Sciatic nerve (tissue), 2 donors: ENCODE measurements at places on chromosomes 4 and X. TPM values are rescaled to one million over a fixed set of nuclear protein-coding genes. Genes with fewer than 3 reads are reported as not detected.

The BBS7 gene
- total RNA-seq: 24.1 TPM

The RPS6KA6 gene
- 2.7 TPM for total RNA-seq

DNA sequence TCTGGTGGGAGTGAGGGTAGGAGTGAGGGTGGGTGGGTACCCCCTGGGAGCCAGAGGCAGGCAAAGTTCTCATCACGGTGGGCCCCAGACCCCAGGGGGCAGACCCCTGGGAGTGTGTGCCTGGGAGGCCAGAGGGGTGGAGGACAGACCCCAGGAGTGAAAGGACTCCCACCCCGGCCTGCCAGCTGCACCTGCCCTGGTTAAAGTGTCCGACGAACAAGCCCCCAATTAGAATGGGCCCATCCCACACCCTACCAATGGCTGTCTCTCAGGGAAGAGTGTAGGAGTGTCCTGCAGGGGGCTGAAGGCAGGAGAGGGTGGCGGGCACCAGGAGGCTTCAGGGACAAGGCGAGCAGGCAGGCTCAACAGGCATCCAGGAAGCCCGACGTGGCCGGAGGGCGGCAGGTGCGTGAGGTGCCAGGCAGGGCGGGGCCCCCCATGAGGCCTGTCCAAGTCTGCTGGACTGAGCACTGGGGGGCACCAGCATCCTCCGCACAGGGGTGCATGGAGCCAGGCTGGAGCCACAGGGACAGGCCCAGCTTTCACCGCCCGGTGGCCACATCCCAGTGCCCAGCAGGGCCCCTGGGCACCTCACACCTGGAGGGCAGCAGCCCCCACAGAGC is 8.7 kb downstream of the PDE6B start:
- no peak for DNase-seq

DNA sequence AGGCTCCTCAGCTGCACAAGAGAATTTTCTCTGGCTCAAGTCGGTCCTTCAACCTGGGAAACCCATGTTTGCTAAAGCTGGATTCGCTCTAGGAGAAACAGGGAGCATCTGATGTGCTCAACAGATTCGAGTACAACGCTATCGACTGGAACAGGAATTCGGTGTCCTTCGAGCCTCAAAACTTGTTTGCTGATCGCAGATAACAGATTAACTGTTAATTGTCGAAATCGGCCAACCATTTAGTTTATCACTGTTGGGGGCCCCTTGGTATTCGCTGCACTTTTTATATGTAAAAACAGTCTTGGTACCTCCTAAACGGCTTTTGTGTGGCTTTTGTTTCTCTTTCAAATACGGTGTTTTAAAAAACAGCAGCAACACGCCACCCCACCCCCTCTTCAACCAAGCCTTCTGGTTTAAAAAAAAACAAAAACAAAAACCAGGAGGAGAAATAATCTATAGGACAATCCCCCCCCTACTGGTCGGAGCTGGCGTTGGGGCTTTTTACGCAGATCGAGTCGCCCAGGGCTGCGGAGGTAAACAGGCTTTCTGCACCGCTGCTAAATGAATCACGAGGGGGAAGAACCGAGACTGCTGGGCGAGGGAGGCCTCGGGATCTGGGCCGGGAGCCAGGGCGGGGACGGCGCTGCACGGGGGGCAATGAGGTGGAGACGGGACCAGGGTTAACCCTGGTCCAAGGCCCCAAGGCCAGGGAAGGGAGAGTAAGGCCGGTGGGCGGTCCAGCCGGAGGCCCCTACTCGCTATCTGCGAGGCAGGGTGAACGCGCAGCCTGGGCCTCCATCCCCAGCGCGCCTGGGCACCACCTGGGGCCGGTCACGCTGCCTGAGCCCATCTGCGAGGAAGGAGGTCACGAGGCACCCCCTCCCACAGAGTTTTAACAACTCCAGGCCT is 71.7 kb upstream of the BCOR start:
- peak; percentile 79 for DNase-seq

DNA sequence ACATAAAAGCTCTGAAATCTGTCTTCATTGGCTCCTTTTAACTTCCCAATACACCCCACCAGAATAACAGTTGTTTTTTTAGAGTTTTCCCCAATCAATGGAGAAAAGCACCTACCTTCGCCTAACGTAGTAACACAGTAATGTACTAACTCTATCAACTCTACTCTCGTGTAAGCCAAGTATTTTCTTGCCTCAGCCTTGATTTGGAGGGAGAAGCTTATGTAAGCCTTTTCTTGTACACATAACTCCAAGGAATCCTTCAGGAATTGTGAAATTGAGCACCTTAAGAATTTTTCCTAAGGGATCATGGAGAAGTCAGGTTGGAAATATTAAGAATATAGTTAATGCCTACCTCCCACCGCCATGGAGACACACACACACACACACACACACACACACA is 181.2 kb downstream of the RAPGEF2 start:
- no peak for DNase-seq

- peak; percentile 82 for DNase-seq
Observed at GRCh38 chr4:2535376-2536192, 863 bp upstream of the FAM193A start.

DNA sequence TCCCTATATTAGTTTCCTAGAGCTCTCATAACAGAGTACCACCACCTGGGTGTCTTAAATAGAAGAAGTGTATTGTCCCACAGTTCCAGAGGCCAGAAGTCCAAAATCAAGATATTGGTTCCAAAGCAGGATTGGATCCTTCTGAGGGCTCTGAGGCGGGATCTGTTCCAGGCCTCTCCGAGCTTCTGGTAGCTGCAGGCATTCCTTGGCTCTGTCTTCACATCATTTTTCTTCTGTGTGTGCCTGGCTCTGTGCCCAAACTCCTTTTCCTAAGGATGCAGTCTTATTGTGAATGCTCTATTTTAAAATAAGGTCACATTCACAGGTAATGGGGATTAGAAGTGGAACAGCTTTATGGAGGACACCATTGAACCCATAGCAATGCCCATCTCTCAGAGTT is 253.7 kb upstream of the TAPT1 start:
- DNase-seq: no peak

GRCh38 chr4:19478791-19479190 is 772.9 kb upstream of the SLIT2 start:
- DNase-seq: no peak
